ENCODE measurements at places on chromosomes 5 and 9.

- no peak for DNase-seq
Measured at GRCh38 chr5:61342071-61342501, 10.0 kb downstream of the ZSWIM6 start.

- no peak for DNase-seq
Measured at GRCh38 chr5:134552301-134552700, 26.8 kb downstream of the JADE2 start.

- no peak for DNase-seq
Measured at GRCh38 chr9:108138516-108138915, 648.9 kb upstream of the KLF4 start.

GRCh38 chr9:106733828-106734380 is 129.1 kb upstream of the ZNF462 start:
- DNase-seq: no peak

DNA sequence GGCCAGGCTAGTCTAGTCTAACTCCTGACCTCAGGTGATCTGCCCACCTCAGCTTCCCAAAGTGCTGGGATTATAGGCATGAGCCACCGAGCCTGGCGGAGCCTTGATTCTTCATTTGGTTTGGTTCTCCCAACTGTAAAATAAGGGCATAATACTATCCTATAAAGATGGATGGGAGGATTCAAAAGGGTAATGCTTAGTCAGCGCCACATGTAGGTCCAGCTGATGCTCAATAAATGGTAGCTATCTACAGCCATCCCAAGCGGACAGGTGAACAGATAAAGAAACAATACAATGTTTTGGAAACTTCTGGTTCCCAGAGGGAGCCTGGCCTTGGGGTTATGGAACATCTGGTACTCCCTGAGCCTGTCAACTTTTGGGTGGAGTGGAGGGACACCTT is 13.6 kb upstream of the SET start:
- DNase-seq: no peak

- no peak for DNase-seq
Measured at GRCh38 chr9:133987446-133987788, 4.7 kb downstream of the VAV2 start.

- DNase-seq: no peak
Measured at GRCh38 chr9:111805830-111806241, 11.1 kb upstream of the SHOC1 start.

- no peak for DNase-seq
Measured at GRCh38 chr5:34523387-34523726, 132.8 kb upstream of the RAI14 start.

- DNase-seq: no peak
Measured at GRCh38 chr5:80963966-80964481, 3.9 kb downstream of the RASGRF2 start.

GRCh38 chr9:4579001-4579400 is 83.1 kb upstream of the PLPP6 start:
- DNase-seq: no peak

- DNase-seq: no peak
Measured at GRCh38 chr9:14661421-14662059, 31.7 kb downstream of the ZDHHC21 start.

GRCh38 chr5:69484891-69485290 is 7.7 kb upstream of the OCLN start:
- DNase-seq: no peak

DNA sequence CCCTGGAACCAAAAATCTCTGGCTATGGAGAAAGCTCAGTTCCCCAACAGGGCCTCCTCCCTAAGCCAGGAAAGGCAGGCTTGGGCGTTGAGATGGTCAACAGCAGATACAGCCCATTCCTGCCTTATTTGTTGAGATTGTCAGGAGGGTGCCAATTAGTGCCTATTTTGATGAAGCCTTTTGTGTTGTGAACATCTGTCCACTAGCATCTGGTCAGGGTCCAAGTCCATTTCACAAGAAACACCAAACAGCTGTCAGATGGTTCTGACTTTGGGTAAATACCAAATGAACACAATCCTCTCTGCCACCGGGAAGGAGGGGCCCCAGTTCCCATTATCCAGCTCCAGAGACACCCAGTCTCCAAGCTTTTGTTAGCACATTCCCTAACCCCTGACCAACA is 19.9 kb downstream of the SEMA6A start:
- no peak for DNase-seq

Measured in activated T-helper 9 cell treated with anti-CD3 and anti-CD28 coated beads, Interleukin-2, amount 50 U/mL, for 16 hours (primary cell).